ENCODE measurements at places on chromosomes 7 and 10.

- no peak for DNase-seq
These were observed 227.7 kb downstream of the MGMT start for GRCh38 chr10:129694691-129695243.

GRCh38 chr7:34842782-34843181 is 184.8 kb downstream of the NPSR1 start:
- DNase-seq, result no peak

DNA sequence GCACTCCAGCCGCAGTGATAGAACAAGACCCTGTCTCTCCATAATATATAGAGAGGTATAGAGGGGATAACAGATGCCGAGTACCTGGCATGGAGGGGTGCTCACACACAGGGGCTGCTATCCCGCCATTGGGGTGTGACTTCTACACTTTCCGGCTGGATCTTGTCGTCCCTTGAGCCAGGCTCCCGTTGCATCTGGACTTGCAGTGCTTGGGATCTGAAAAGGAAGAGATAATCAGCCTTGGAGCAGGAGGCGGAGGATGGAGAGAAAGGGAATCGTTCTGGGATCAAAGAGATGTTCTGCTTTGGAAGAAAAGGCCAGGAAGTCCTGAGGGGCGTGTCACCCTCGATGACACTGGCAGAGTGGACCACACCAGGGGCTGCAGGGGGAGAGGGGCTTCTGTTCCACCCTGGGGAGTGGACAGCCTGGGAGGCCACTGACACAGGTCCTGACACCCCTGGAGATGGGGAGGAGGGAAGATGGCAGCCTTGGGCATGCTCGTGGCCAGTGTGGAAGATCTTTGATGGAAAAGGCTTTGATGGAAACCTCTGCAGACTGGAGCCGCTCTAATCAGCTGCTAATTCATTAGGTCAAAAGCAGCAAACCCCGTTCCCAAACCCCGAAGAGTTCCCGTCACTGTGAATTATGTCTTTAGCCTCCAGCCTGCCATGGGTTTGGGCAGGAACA is 85.1 kb downstream of the CARD11 start:
- no peak for DNase-seq

GRCh38 chr7:120554960-120555571 is 282.1 kb downstream of the KCND2 start:
- no peak for DNase-seq

DNA sequence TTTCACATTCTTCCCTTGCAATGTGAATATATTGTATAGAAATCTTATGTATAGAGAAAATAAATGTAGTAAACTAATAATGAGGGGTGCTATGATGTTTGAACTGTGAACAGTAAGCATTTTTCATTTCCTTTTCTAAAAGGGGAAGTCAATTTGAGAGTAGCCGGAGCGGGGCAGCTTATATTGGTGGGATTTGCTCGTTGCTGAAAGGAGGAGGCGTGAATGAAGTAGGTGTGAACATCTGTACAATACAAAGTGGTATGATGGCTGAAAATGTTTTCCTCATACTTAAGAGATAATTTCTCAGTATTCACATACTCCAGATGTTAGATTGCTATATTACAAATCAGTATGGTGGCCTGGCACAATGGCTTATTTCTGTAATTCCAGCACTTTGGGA is 87.1 kb downstream of the SRI start:
- no peak for DNase-seq
